ENCODE measurements at places on chromosomes 12 and 14. TPM values are rescaled to one million over a fixed set of nuclear protein-coding genes. Genes with fewer than 3 reads are reported as not detected.
A peak's percentile ranks its signal among the peaks of the same experiment; 100 is the strongest.

Gene STK38L
- 13.4 TPM for total RNA-seq

Gene KLHL33
- total RNA-seq: not detected

Gene C12orf76
- total RNA-seq: 5.4 TPM

Gene PGF
- total RNA-seq: 9.3 TPM

Gene PMCH
- total RNA-seq: not detected

DNA sequence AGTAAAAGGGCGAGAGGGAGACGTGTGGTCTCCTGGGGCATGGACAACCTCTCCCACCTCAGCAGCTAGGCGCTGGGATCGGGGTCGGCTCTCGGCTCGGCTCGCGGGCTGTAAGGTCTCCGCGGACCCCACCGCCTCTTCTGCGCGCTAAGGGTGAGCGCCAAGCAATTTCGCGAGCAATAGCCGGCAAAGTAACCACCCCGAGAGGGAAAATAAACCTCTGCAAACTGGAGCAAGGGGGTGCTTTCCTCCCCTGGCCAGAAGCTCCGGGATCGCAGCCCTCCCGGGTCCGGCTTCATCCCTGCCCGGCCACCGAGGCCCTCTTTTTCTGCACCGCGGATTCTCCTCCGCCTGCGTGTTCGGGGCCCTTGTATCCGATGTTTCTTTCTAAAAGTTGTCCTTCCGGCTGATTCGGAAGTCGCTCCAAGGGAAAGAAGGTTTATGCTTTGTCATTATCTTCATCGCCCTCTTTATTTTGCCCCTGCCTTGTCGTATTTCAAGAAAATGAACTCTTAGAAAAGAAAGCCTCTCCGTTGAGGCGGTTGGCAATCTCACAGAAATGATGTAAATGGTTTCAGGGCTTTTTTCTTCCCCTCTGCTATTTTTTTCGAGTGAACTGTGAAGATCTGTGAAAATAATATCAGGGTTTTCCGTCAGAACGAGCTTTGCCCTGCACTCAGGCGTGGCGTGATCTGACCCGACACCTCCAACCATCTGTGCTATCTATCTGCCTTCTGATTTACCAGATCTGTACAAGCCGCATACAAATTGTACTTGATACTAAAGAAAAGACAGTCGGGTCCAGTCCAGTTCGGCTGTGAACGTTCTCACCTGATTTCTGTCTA, 1.7 kb upstream of the SIX6 start:
- DNase-seq: no peak

GRCh38 chr14:22471545-22472121, 117.4 kb downstream of the DAD1 start:
- peak; percentile 52 for DNase-seq

DNA sequence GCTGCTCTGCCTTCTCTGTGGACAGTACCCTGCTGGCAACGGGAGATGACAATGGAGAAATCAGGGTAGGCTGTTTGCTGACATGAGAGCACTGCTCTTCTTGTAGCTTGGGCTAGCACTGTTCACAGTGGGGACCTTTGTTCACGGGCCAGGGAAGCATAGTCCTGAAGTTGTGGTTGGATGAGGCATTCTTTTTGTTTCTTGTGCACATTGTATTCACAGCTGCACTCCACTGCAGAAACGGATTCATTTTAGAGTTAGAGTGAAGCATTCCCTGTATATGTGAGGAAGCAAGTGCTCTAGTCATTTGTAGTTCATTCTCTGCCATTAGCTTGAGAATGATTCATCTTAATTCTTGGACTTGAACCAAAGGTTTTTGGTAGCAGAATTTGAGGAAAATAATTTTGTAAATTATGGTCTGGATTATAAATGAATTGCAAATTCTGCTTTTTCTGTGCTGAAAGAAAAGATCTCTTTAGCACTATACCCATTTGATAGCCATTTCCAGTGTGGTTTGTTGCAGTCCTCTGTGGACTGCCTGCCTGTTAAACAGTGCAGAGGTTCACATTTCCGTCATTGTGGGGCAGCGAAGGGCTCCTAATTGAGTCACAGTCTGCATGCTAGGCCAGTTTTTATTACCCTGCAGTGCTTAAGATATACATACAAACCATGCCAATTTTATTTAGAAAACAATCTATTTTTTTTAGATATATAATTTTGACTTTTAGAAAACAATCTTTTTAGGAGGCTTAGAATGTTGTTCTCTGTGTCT, 80.6 kb downstream of the APAF1 start:
- DNase-seq: peak; percentile 64

DNA sequence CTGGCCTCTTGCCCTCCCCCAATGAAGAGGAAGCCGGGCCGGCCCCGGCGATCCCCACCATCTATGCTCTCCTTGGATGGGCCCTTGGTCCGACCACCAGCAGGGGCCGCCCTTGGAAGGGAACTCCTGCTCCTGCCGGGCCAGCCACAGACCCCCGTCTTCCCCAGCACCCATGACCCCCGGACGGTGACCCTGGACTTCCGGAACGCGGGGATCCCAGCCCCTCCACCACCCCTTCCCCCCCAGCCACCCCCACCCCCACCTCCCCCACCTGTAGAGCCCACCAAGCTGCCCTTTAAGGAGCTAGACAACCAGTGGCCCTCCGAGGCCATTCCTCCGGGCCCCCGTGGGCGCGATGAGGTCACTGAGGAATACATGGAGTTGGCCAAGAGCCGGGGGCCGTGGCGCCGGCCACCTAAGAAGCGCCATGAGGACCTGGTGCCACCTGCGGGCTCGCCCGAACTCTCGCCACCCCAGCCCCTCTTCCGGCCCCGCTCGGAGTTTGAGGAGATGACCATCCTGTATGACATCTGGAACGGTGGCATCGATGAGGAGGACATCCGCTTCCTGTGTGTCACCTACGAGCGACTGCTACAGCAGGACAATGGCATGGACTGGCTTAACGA, 19.4 kb downstream of the SETD1B start:
- DNase-seq: no peak

- peak; percentile 20 for DNase-seq
Measured at GRCh38 chr12:102642199-102642598, 161.8 kb upstream of the IGF1 start.

- no peak for DNase-seq
Measured at GRCh38 chr12:109065853-109066193, 13.4 kb downstream of the USP30 start.

- no peak for DNase-seq
Measured at GRCh38 chr12:39620659-39621658, 1.4 kb upstream of the ABCD2 start.

- DNase-seq: peak; percentile 15
Measured at GRCh38 chr12:115960868-115961802, 316.4 kb downstream of the MED13L start.

DNA sequence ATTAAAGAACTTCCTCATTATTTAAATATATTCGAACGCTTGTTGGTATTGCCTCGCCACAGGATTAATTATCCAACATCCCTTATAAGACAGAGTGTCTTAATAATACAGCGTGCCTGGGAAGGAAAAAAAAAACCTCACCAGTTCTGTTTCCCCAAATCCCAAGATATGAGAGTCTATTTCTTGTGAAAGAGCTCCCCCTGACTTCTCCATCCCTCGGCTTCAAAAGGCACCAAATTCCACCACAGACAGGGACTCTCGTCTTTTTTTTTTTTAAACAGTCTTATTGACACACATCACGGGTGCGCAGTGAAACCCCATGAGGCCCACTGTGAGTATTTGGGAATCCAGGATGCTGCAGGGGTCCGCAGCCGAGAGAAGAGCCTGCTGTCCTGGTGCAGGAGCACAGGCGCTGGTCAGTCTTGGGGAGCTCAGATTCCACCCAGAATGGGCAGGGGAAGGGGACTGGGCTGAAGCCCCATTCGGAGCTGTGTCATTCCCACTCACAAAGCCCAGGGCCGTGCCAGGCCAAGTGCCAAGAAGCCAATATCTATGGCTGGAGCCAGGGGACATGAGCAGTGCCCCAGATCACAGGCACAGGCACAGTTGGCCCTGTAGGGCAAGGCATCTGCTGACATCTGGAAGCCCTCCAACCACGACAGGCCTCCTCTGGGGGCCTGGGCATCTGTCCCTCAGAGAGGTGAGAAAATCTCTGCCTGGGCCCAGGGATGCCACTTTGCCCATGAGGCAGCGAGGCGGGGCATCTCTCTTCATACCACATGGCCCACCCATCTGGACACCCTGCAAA, 71.9 kb downstream of the BCL11B start:
- DNase-seq: no peak

DNA sequence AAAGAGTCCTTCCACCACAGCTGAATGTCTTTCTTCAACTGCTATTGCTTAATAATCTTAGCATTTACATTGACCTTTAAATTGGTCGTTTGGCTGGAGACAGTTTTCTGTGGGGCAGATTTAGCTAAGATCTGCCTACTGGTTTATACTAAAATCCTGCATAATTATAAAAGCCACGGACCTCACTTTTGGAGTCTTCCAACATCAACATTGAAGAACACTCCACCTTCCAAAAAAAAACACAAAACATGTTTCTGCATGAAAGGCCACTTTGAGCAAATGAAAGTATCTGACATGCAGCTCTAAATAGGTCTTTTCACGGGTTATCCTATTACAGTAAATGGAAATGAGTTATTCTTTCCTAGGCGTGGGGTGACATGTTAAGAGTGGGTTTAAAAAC, 57.0 kb upstream of the KRR1 start:
- DNase-seq: no peak

DNA sequence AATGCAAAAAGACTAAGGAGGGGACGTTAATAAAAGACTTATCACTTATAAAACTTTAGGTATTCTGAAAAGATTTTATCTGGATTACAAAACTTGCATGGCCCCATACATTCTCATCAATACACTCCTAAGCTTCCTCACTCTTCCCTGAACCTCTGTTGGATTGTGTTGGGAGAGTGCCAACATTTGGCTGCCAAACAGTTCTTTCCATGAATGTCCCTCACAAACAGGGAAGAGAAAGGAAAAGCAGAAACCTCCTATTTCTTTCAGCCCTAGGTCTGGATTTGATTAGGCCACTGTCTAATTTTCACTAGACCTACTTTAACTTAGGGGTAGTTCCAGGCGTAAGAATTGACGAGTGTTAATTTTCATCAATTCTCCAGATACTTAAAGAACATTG, 11.7 kb downstream of the PTHLH start:
- DNase-seq: peak; percentile 5

DNA sequence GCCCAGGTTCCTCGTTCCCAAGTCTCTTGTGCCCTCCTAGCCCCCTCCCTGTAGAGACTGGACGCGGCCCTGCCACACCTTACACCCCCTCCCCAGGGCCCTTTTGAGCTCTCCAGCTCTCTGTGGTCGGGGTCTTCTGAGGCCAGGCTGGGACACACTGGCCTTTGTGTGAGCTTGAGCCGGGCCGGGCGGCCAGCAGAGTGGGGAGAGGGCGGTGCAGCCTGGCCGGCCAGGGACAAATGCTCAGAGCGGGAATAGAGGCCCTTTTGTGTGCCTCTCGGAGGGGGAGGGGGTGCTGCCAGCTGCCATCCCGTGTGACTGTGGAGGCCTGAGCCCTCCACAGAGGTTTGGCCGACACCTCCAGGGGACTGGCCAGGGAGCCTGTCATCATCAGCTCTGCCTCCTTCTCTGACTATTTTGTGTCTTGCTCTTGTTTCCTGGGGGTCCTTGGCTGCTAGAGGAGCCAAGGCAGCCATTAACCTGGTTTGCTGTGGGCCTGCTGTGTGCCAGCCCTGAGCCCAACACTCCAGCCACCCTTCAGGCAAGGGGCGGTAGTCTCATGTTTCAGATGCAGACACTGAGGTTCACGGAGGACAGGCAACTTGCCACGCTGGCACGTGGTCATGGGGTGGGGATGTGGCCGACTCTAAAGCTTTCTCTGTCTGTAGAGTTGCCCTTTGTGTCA, 13.6 kb downstream of the FAM222A start:
- DNase-seq: no peak

GRCh38 chr12:98509063-98509462, 6.3 kb upstream of the TMPO start:
- DNase-seq: no peak

GRCh38 chr12:54475537-54475936, 2.1 kb upstream of the GTSF1 start:
- DNase-seq: peak; percentile 51
